Hematopoietic multipotent progenitor cell treated with erythropoietin and hydrocortisone succinate and interleukin-3 and kit ligand, for 17 days (in vitro differentiated cells): ENCODE measurements at places on chromosomes 16 and 17.

- no peak for DNase-seq
Measured at GRCh38 chr17:7848739-7849129, 6.1 kb upstream of the TMEM88 start.

GRCh38 chr16:81432937-81433557 lies 11.6 kb upstream of the CMIP start:
- DNase-seq: no peak

DNA sequence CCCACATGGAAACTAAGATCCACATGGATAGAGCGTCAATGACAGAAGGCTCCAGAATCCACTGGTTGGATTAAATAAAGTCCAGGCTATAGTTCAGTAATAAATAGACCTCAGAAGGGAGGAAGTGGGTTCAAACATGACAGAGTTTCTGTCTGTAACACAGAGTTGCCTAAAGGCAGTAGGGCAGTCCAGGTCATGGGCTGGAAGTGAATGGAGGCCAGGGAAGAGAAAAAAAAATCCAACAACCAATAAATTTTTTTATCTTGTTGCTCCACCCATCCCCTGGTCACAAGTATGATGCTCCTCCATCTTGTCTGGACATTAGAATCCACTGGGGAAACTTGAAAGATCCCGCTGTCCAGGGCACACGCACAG lies 92.4 kb downstream of the RGS9 start:
- DNase-seq: no peak

GRCh38 chr17:56300144-56300543 lies 146.9 kb downstream of the ANKFN1 start:
- DNase-seq: no peak

DNA sequence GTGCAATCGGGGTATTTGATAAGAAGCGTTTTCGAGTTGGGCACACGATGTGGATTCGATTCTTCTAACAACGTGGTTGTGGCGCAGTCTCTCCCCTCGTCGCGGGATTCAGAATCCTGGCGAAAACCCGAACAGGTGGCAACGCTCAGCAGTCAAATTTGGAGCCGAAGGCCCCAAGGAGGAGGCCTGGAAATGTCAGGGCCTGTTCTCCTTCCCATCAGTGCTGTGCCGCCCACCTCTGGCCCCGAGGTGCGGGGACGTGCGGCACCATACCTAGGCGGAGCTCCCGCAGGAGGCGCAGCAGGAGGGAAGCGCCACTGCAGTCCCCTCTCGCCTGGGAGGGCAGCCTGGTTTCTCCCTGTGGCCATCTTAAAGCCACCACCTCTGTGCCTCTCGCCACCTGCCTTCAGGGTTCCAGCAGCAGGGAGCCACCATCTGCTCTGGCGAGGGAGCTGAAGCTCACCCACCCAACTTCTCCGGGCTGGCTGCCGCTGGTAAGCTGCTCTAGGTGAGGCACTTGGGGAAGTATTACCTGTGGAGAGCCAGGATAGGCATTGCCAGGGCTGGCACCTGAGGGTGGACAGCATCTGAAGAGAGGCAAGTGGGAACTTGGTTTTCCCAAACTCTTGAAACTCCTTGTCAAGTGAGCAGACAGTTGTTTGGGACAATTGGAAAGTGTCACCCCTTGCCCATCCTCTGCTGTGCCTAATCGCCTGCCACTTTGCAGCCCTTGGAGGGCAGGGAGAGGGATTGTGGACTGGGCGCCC lies 2.6 kb upstream of the AATF start:
- no peak for DNase-seq

GRCh38 chr17:11608396-11608795 lies 10.1 kb downstream of the DNAH9 start:
- DNase-seq: no peak

DNA sequence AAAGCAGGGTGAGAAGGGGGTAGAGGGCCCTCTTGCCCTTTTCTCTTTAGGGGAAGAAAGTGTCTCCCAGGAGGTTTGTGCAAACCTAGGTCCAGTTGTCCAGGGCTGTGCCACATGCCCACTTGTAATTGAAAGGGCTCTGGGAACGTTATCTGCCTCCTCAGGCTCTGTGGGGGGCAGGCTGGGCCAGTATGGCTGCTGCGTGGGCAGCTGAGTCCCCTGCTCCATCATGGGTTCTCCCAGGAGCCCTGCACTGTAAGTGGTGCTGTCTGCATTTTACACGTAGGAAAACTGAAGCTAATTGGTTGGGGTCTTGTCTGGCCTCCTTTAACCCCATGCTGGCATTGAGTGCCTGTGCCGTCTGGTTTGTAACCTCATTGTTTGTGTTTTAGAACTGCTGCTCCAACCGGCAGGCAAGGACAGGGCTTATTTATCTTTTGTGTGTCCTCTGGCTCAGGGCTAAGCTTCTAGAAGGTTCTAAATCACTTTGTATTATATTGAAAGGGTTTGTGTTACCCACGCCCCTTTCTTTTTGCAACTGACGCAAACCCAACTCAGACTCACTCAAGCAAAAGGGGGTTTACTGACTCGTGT lies 117.7 kb upstream of the CIBAR2 start:
- DNase-seq: no peak

DNA sequence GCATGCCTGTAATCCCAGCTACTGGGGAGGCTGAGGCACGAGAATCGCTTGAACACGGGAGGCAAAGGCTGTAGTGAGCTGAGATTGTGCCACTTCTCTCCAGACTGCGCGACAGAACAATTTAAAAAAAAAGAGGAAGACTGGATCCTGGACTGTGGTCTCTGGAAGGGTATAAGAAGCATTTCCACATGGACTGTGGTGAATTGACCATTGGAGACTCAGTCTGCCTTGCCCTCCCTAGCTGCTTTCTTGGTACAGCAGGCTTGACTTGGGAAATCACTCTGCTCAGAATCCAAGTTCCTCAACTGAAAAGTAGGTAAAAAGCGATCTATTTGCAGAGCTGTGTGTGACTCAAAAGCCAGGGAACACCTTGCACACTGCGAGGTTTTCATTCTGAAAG lies 1.0 kb upstream of the MGRN1 start:
- no peak for DNase-seq

DNA sequence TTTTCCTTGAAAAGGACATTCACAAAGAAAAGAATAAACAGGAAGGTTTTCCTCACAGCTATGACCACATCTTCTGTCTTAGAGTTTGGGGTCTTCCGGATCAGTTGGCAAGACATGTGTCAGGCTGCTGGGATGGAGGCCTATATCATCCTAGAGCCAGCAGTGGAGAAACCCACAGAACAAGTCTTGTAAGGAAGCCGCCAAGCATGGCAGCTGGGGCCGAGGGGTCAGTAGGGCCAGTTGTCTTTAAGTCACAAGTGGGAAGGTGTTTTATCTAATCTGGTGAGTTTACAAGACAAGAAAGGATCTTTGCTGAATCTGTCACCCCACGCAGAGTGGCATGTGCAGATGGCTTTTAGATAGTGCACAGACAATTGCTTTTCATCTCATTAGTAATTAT lies 25.7 kb downstream of the SCNN1B start:
- DNase-seq: no peak

DNA sequence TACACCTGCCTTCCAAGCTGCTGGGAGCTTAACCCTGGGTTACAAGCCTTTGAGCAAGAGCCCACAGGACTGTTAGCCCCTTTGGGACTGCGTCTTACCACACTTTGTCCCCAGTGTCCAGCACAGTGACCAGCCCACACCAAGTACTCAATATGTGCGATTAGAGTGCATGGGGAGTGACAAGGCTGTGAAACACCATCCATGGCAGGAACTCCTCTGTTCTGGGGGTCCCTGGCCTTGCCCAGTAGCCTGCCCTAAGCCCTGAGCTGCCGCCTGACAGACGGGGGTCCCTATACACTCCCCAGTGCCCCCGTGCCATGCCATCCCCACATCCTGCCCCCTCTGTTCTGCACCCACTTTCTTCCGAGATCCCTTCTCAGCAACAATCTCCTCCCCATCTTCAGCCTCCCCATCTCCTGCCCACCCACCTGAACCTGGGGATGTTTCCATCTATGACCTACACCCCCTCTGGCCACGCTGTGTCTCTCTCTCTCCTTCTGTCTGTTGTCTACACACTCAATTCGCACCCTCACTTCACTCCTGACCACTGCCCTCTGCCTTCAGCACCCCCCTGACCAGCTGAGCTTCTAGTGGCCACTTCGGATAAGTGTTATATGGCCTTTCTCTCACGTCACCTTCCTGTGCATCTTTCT lies 112.9 kb upstream of the SMURF2 start:
- DNase-seq: no peak

- DNase-seq: no peak
Measured at GRCh38 chr16:78543023-78543422, 443.6 kb downstream of the WWOX start.

DNA sequence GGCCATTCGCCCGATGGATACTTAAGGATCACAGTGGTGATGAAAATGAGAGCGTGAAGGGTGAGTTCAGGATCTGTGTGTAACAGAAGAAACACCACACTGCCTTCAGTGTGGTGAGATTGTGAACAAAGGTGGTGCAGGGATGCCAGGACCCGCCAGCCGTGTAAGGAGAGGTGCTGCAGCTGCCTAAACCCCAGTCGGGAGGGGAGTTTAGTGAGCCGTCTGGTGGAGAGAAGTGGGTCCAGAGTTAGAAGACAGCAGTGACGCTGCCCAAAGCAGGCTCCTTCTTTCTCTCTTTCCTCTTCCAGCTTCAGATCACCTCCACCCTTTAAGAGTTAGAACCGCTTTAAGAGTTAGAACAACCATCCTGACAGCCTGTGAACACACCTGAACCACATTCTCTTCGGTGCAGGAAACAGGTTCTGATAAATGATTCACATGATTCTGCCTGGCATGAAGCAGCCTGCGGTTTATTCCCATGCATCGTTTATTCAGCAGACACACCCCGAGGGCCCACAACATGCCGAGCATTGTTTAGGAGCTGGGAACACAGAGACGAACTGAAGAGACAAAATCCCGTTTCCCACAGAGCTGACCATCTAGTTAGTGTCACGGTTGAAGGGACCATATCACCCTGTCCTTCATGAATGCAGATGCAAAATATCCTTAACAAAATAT lies 84.0 kb upstream of the DNAH17 start:
- no peak for DNase-seq

GRCh38 chr17:31744511-31744951 lies 114.5 kb downstream of the COPRS start:
- no peak for DNase-seq

DNA sequence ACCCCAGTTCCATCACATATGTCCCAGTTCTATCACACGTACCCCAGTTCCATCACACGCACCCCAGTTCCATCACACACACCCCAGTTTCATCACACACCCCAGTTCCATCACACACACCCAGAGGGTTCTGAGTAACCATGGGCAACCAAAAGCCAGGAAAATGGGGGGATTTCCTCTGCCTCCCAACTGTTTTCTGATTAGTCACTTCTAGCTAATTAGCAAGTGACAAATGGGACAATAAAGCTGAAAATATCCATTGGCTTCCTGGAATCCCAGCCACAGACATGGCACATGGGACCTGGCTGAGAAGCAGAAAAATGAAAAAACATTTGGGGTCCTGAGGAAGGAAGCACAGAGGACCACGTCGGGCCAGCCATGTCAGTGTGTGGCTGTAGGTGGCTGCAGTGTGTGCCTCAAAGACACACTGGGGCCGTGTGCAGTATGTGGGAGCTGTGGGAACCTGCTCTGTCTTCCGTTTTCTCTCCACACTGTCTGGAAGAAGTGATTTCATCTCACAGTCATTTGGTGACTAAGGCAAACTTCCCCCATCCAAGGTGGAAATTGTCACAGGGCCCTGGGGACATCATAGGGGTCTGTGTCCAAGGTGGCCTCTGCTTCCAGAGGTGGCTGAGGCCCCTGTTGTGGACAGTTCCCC lies 106.7 kb downstream of the CMIP start:
- DNase-seq: no peak

GRCh38 chr17:27895940-27896535 lies 2.9 kb upstream of the LYRM9 start:
- no peak for DNase-seq

DNA sequence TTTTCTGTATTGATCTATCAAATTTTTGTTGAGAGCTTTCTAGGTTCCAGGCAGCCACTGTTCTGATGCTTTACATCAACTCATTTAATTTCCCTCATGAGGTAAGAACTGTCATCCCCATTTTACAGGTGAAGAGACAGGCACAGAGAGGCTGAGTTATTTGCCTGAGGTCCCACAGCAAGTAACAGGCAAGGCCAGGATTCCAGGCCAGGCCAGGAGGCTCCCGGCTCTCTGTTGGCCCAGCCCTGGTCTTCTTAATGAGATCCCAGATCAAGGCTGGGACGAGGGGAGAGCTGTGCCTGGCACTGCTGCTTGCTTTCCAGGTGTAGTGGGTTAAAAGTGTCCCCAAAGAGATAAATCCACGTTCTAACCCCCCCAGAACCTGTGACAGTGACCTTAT lies 22.4 kb upstream of the RMI2 start:
- no peak for DNase-seq

DNA sequence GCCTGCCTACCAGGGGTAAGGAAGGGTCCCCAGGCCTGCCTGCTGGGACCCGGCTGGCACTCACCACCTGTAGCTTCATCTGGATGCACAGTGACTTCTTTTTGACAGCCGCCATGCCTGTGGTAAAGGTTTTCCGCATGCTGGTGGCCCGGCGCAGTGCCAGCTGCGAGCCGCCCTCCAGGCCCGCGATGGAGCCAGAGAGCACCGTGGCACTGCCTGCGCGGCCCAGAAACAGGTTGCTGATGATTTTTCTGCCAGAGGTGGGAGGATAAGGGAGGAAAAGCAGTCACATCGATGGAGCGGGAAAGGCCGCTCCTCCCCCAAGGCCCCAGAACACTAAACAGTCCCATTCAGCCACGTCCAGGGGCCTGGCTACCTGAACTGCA lies 67.4 kb downstream of the PIPOX start:
- no peak for DNase-seq

DNA sequence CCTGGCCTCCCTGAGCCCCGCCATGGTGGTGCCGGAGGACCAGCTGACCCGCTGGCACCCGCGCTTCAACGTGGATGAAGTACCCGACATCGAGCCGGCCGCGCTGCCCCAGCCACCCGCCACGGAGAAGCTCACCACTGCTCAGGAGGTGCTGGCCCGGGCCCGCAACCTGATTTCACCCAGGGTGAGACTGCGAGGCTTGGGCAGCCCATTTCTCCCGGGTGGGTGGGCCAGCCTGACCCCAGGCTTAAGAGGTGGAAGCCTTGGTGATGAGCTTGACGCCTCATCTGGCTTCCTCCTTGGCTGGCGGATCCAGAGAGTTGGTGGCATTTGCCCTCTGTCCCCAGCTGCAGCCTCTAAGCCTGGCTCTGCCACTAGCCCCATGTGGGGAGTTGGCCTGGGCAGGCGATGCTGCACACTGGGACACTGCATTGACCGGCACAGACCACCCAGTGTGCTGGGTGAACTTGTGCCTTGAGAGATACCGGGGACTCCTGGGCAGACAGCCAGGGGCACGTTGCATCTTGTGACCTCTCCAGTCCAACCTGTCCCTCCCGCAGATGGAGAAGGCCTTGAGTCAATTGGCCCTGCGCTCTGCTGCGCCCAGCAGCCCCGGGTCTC lies 3.0 kb downstream of the CDT1 start:
- no peak for DNase-seq

GRCh38 chr16:74083541-74083940 lies 213.1 kb upstream of the PSMD7 start:
- DNase-seq: no peak
